ENCODE measurements at places on chromosomes 2 and 18.

GRCh38 chr2:237540823-237541222 is 25.6 kb upstream of the PRLH start:
- peak; percentile 69 for DNase-seq

GRCh38 chr2:75787532-75788132 is 76.9 kb upstream of the GCFC2 start:
- DNase-seq = peak; percentile 40

DNA sequence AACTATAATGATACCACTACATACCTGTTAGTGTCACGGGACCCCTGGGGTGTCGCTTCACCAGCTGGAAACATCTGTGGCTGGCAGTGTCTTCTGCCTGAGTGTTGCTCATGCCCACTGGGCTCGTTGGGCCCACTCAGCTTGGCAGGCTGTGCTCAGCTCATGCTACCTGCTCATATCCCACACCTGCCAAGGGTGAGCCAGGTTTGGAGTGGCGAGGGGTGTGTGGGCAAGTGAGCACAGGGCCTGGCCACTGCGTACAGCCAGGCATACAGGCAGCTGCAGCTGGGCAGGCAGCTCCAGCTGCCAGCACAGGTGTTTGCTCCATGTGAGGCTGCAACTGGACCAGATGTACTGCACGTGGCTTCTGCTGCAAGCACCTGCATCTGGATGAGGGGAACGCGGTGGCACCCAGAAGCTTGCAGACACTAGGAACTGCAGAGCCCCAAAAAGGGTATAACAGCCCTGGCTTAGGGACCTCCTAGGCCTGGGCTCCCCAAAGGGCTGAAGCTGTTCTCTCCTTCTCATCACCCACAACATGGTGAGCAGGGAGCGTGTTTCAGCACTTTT is 70.1 kb downstream of the SUCLG1 start:
- no peak for DNase-seq

GRCh38 chr2:45627911-45628310 is 16.8 kb upstream of the SRBD1 start:
- DNase-seq = peak; percentile 60

DNA sequence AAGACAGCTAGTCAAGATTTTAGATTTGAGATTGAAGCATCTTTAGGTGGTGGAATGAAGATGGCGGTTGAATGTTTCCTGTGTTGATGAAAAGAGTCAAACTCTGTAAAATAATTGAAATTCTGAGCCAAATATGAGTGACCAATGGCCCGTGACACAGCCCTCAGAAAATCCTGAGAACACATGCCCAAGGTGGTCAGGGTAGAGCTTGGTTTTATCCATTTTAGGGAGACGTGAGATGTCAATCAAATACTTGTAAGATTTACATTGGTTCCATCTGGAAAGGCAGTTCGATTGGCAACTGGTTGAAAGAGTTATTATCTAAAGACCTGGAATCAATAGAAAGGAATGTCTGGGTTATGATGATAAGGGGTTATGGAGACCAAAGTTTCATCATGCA is 198.0 kb upstream of the AGAP1 start:
- DNase-seq = no peak

DNA sequence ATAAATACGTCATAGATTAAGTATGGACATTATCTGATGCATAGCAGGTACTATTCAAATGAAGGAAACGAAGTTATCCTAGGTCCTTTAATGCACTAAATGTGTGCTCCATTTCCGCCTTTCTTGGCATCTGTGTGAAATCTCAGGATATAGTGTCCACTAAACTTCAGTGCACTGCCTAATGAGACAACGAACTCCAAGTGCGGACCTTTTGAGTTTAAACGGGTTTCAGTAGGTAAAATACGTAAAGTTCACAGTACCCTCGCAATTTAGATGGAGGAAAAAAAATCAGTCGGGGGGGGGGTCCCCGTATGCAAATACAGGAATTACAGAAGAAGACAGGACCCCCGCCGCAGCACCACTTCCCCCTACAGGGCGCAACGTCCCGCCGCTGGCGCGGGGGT is 729 bp upstream of the REL start:
- no peak for DNase-seq

Data from fibroblast of skin of back (primary cell).